HEK293T (cell line): ENCODE measurements at places on chromosomes 1 and 21.
A peak's percentile ranks its signal among the peaks of the same experiment; 100 is the strongest.

DNA sequence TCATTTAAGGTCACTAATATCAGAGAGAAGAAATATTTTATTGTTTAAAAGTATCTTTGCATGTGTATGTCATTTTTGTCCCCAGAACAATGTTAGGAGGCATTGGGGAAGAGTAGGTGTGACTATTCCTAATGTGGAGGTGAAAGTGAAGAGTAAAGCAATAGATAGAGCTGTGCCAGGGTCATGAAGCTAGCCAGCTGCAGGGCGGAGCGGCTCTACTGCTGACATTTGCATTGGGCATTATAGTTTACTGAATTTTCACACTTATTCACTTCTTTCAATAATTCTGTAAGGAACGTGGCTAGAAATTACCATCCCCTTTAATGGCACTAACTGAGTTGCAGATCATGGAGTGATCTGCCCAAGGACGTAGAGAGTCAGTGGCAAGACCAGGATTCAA is 35.3 kb downstream of the KCNA2 start:
- no peak for DNase-seq

DNA sequence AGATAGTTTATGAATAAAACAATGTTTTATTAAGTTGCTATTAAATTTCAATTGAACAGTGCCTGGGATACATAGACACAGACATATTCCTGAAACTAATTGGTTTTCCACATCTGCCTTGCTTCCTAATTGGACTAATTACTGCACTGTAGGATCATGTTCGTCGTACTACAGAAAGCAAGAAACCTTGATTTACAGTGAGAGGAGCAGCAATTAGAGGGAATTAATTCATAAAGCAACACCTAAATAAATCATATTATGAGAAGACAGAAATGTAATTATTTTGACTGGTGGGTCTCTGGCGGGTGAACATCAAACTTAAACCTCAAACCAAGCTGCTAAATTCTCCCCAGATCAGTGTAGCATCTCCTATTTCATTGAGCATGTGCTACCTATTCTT is 124.6 kb upstream of the CAMK1G start:
- no peak for DNase-seq

- DNase-seq, result peak; percentile 37
Measured at GRCh38 chr1:98429965-98430443, 231.5 kb upstream of the SNX7 start.

GRCh38 chr1:40255231-40255630 is 2.8 kb upstream of the ZMPSTE24 start:
- no peak for DNase-seq

GRCh38 chr1:53959664-53960250 is 13.6 kb downstream of the LRRC42 start:
- DNase-seq, result no peak

DNA sequence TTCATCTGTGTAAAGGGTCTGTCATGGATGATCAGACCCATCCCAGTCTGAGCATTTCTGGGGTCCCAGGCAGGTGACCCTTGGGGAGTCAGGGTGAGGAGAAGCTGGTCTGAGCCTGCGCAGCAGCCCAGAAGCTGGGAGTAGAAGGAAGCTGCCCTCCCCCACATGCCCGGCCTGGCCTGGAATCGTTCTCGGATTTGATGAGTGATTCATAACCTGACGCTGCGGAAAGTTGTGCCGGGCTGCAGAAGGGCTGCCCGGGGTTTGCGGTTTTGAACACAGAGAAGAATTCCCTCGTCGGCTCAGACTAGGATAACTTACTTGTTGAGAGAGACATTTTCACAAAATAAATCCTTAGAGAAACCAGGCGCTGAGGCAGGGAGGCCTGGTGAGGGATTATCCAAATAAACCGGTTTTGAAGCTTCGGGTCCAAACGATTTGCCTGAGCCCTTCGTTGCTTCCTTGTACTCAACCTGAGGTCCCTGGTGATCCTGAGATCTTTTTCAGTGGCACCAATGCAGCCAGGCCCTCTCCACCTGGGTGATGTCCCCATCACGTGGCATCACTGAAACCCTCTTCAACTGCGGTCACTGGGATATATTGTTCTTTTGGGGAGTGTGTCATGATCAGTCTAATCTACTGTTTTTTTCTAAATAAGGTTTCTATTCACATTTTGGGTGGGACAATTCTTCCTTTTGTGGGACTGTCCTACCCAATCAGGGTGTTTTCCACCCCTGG is 29.2 kb downstream of the EPHB2 start:
- peak; percentile 34 for DNase-seq

DNA sequence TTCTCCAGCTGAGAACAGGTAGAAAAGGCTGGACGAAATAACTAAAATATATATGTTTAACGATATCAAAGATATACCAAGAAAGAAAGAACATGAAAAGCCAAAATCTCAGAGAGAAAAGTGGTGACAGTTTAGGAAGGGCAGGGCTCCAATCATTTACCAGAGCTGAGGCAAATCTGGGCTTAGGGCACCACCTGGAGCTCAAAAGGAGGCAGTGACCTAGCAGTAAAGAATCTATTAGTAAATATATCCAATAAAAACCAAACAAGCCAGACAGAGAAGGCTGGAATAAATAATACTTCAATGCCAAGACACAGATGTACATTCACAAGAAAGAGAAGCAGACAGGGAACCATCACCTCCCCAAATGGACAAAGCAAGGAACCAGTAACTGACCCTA is 43.5 kb downstream of the CHIA start:
- DNase-seq, result peak; percentile 54

GRCh38 chr1:43549921-43550597 is 19.4 kb downstream of the PTPRF start:
- no peak for DNase-seq
